NCI-H1930 (cell line): ENCODE measurements at places on chromosomes 11 and 22.

DNA sequence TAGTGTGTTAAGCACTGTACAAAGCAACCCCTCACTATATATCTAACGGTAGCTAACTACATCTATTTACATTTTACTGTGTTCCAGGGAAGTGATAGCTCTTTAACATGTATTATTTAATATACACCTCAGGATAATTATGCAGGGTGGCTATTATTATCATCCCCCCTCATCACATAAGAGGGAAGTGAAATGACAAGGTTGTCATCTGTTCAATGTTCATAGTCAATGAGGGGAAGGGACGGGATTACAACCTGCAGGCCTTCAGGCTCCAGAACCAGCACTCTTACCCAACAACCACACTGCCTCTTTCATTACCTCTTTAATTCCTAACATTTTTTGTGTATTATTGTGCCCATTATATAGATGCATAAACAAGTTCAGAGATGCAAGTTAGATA, 238.7 kb upstream of the ANO3 start:
- no peak for DNase-seq

DNA sequence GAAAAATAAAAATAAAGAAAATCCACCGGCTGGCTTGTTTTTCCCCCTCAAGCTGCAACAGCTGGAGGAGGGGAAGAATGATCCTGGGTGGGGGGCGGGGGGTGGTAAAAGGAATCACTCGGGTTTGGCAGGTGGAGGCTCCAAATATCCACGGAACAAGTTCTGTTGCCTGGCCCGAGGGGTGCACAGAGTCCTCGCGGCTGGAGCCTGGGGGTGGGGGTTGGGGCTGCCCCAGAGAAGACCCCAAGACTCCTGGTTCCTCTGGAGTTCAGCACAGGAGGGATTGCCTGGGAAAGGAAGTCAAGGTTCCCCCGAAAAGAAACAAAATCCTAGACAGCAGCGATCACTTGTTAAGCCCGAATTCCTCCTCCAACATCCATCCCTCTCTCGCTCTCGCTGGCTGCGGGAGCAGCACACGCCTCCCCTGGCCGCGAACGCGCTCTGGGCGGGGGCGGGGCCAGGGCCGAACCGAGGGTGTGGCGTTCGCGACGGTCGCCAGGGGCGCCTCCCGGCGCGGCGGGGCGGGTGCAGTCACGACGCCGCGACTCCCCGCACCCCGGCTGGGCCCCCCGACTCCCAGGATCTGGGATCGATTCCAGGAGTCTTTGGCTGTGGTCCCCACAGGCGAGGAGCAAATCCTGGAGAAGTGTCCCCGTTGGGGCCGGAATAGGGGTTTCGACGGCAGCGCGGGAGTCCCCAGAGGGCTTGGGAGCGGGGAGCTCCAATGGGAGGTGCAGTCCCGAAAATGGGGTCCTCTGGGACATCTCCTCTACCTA, at the start of gene KCNA4:
Gene KCNA4, minus strand, starts transcription at position 443 of the 776 bp plus-strand sequence. CDS start 4,352 bp downstream, outside the sequence.
- DNase-seq = peak; percentile 74

GRCh38 chr11:128095466-128095981, 491.8 kb downstream of the ETS1 start:
- DNase-seq = no peak

DNA sequence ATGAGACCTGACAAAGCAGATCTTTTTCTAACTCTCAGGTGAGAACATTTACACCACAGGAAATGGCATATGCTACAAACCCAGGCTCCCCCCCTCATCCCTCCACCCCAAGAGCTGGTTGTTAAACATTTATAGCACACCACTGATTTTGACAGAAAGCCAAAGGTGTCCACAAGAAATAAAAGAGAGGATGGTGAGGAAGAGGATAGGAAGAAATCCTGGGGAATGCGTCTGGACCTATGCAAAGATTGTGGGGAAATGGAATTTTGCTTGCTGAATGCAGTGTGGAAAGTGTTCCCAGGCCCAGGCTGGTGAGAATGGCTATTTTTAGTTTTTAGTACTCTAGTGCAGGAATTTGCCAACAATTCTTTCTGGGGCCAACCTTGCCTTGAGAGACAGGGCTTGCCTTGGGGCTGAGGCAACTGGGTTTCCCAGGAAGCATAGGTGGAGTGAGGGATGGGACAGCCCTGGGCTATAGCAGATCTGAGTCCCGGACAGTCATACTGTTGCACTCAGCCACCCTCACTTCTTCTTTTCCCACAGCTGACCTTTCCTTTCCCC, 163.9 kb downstream of the ADAMTS15 start:
- no peak for DNase-seq

DNA sequence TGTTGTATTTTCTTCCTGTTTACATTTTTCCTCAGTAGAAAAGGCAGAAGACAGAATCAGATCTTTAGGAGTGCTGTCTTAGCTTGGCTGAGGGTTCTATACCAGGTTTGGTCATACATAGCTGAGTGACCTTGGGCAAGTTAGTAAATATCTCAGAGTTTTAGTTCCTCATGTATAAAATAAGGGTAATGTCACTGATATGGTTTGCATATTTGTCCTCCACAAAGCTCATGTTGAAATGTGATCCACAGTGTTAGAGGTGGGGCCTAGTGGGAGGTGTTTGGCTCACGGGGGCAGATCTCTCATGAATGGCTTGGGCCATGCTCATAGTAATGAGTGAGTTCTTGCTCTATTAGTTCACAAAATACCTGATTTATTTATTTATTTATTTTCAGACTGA, 7.5 kb upstream of the HTR3A start:
- DNase-seq = no peak

DNA sequence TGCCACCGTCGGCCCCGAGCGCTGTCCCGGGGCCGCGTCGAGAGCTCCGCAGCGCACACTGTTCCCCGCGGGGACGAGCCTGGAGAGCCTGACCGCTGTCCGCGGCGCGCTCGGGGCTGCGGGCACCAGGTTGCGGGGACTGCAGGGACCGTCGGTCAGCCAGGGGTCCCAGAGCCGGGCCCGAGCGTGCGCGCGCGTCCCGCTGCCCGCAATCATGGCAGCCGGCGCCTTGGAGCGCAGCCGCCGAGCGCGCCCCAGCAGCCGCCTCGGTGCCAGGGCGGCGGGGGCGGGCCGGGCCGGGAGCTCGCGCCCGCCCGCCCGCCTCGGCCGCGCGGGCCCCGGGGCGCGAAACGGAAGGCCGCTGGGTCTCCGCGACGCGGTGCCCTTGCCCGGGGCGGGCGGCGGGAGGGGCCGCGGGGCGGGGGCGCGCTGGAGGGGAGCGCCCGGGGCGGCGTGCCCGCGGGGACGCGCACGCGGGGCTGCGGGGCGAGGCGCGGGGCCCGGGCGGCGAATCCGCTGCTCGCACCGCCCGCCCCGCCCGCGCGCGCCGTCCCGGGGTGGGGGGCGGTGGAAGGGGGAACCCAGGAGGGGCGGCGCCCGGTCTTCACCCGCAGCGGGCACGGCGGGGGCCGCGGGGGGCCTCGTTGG, 79.4 kb upstream of the PPARA start:
- DNase-seq = peak; percentile 51

GRCh38 chr11:111729071-111729830, 36.9 kb downstream of the PPP2R1B start:
- DNase-seq = peak; percentile 3

DNA sequence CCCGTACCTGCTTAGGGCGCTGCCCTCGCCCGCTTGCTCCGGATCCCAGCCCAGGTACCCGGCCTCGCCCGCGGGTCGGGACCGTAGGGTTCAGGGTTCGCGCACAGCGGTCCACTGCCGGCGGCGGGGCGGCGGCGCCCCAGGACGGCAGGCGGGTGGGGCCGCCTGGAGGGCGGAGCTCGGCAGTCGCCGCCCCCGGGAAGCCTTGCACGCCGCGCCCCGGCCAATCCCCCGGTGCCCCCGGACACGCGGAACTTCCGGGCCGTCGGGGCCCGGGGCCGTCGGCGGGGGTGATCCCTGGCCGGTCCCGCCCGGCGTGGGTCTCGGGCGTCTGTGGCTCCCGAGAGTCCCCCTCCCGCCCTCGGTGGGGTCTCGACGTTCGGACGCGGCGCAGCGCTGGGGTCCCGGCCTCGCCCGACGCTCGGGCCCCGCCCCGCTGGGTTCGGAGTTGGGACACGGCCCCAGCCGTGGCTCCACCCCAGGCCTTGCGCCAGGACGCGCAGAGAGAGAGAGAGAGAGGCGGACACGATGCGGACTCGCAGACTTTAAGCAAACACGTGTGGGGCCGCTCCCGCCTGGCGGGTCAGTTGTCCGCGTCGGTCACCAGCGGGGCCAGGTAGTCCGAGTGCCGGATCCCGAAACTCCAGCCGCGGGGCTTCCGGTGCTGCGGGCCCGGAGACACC, at the start of gene TYMP:
Gene TYMP, minus strand, starts transcription at position 116 of the 683 bp plus-strand sequence. CDS start 303 bp downstream, outside the sequence.
- DNase-seq = peak; percentile 43

DNA sequence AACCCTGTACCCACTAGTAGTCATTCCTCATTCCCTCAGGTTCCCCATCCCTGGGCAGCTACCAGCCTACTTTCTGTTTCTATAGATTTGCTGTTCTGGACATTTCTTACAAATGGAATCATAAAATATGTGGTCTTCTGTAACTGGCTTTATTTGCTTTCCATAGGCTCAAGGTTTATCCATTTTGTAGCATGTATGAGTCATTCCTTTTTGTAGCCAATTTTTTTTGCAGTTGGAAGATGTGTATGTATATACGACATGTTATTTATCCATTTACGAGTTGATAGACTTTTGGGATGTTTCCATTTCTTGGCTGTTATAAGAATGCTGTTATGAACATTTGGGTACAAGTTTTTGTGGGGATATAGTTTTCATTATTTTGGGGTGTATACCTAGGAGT, 130.6 kb downstream of the WNT11 start:
- no peak for DNase-seq

- no peak for DNase-seq
Measured at GRCh38 chr11:61541598-61541997, 33.0 kb downstream of the LRRC10B start.

DNA sequence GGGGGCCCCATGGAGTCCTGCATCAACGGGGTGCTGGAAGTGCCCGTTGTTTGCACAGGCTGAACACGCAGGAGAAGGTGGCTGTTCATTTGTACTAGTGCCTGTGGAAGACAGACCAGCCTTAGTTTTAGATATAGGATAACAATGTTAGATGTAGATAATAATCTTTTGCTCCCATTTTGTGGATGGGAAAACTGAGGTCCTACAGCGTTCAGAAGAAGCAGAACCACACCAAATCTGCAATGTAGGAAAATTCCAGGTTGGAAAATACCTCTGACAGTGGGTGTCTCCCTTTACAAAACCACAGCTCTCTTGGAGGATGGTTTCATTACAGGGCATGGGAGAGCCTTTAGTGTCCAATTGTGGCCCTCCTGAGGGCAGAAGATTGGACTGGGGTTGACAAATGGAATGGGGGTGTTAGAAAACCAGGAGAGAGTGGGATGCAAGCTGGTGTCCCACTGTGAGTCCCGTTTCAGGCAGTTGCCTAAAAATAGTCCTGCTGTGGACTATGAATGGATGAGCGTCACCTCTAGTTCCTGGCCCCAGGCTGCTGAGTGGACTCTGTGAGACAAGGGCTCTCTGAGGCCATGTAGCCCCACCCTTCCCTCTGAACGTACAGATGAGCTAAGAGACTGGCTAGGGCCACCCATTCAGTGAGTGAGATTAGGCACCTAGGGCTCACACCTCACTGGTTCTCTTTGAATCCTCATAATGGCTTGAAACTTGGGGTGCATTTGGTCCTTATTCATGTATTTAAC, 508.8 kb downstream of the MN1 start:
- no peak for DNase-seq

DNA sequence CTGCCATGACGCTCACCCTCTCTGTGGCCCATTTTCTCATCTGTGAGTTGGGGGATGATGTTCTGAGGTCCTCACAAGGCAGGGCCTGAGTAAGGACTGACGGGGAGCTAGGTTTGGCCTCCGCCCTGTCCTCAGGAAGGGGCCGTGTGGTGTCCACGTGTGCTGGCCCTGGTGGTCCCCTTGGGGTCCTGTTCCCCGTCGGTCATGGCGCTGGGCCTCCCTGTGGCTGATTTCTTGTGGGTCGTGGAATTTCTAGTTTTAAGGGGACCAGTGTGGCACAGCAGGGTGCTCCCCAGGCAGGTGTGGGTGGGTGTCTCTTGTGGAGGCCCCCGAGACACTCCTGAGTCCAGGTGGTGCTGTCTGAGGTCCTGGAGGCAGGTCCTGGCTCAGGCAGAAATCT, 5.9 kb downstream of the LINC01488 start:
- DNase-seq = no peak

- no peak for DNase-seq
Measured at GRCh38 chr11:57457643-57458023, 2.7 kb upstream of the RTN4RL2 start.

DNA sequence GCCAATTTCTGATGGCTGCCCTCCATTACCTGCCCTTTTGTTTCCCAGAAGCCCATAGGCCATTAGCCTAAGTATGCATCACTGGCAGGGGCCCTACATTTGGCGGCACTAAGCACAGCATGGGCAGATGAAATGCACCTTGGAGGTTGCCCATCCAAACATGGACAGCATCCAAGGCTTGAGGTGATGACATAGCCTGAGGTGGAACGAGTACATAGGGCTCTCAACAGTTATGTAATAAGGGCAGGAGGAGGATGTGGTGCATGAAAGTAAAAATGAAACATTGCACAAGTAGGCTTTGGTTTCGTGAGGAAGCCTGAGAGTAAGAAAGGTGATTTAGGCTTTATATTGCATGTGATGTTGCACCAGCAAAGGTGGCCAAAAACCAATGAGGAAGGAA, 148.1 kb downstream of the FAM76B start:
- no peak for DNase-seq

DNA sequence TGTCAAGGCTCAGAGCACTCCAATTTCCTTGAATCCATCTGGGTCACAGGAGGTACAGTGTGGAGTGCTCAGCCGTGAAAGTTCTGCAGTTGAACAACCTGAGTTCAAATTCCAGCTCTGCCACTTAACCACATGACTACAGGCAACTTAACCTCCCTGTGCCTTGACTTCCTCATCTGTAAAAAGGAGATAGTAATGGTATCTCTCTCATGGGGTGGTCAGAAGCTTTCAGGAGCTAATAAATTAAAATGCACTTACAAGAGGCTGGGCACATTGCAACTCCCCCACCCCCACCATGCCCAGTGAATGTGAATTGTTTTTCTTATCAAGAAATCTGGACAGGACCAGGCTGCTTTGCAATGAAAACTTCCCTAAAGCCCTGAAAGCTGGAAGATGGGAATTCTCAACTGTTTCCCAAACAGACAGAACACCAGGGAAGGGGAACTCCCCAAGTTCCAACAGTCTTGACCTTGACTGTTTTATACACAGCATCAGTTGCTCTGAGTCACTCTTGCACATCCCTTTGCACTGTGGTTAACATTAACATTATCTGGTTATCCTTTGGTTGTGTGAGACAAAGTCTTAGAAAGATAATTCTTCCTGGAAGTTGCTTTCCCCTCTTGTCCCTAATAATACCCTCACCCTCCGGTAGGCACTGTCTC, 137.0 kb downstream of the SLC1A2 start:
- no peak for DNase-seq

- DNase-seq = no peak
Measured at GRCh38 chr11:35846874-35847273, 97.0 kb upstream of the LDLRAD3 start.

GRCh38 chr22:33579448-33580093, 340.7 kb downstream of the LARGE1 start:
- DNase-seq = peak; percentile 47

- DNase-seq = no peak
Measured at GRCh38 chr11:6319001-6319703, 1.1 kb downstream of the CAVIN3 start.
